ENCODE measurements at places on chromosomes 11 and 22. TPM values are rescaled to one million over a fixed set of nuclear protein-coding genes. Genes with fewer than 3 reads are reported as not detected.

- DNase-seq: peak; percentile 57
Measured at GRCh38 chr11:2377511-2378443, 667 bp downstream of the CD81 start.

DNA sequence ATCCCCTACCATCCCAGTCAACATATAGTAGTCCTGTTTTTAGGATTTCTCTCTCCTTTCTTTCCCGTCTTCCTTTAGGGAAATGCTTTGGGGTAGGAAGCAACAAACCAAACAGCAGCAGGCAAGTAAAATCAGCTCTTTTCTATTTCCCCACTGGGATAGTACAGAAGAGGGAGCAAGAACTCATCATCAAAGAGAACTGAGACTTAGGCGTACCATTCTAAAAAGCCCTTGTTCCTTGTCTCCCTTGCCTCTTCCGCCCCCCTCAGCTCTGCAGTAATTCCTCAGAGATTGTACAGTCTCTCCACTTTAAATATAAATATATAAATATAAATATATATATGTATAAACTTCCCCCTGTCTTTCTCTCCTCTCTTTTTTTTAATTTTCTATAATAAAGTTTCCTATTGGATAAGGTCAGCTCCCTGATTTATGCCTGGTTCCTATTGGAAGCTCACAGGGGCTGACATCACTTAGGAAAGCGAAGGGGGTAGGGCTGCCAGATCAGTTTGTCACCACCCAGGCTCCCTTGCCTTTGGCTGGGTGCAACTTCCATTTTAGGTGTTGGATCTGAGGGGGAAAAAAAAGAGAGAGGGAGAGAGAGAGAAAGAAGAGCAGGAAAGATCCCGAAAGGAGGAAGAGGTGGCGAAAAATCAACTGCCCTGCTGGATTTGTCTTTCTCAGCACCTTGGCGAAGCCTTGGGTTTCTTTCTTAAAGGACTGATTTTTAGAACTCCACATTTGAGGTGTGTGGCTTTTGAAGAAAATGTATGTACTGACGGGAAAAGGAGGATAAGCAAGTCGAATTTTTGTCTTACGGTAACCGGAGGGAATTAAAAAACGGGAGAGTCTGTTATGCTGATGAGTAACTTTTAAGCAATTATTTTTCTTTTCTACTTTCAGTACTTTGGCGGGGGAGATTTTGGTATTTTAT, at the start of gene CTNND1:
Gene CTNND1 (plus strand): TSS at position 502 of the 934 bp plus-strand sequence. CDS start 29,677 bp downstream, outside the sequence.
- peak; percentile 92 for DNase-seq

GRCh38 chr11:120717623-120718022, 206.1 kb downstream of the GRIK4 start:
- DNase-seq: no peak

DNA sequence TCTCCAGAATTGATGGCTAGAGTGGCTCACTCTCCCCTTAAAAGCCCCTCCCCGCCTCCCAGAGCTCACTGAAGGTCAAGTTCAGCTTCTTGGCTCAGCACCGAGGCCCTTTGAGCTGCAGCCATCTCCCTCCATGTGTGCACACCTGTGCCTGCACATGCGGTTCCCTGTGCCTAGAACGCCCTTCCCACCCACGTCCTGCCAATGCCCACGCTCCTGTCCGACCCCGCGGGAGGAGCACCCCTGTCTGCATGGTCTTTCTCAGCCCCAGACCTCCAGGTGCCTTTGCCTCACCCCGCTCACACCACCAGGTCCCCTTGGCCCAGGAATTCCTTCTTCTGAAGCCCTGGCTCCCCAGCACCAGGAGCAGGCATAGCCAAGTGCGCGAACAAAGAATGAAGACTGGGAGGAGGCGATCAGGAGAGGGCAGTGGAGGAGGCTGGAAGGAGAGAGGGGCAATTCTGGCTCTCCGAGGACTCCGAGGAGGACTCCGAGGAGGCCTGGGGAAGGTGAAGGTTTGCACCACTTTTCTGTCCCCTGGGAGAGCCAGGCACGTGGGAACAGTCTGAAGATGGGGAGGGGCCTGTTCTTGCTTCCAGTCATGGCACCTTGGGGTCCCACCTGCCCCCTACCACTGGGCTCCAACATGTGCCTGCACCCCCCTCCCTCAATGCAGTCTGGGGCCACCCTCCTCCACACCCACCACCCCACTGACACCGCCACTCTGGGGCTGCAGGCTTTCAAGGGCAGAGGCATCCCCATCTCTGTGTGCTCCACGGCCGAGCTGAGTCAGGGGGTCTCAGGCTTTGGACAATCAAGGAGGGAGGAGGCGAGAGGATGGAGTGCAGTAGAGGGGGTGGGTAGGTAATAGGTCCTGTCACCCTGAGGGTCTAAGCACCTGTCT, 17.7 kb downstream of the IGF2 start:
- no peak for DNase-seq

- DNase-seq: no peak
Measured at GRCh38 chr11:102012946-102013345, 34.3 kb upstream of the CFAP300 start.

The JHY gene
- 0.79 TPM for total RNA-seq

The CABP4 gene
- total RNA-seq: not detected

The C11orf91 gene
- total RNA-seq: not detected

The MRPL16 gene
- total RNA-seq: 87.1 TPM
